Keratinocyte (primary cell): ENCODE measurements at places on chromosomes 11 and 22. TPM values are rescaled to one million over a fixed set of nuclear protein-coding genes. Genes with fewer than 3 reads are reported as not detected.

Gene SHANK2
- polyA plus RNA-seq: 0.22 to 0.57 TPM (median 0.41 TPM) in 3 replicates

Gene GRIA4
- not detected in 3 replicates for polyA plus RNA-seq

Gene RNF215
- 5.1 to 17.0 TPM (median 8.3 TPM) in 3 replicates for polyA plus RNA-seq

Gene H19
- polyA plus RNA-seq: 1.9 to 26.9 TPM (median 15.6 TPM) in 3 replicates

Gene SLC22A9
- polyA plus RNA-seq: not detected in 3 replicates

Gene TXN2
- 92.5 to 99.2 TPM (median 95.9 TPM) in 3 replicates for polyA plus RNA-seq

Gene PANX3
- not detected in 3 replicates for polyA plus RNA-seq

Gene HBG1
- polyA plus RNA-seq: 0.30 to 0.31 TPM in 2 of 3 replicates, not detected in the other
